Forelimb muscle (tissue), 1 donor: ENCODE measurements at places on chromosomes 5 and 9. TPM values are rescaled to one million over a fixed set of nuclear protein-coding genes. Genes with fewer than 3 reads are reported as not detected.

The HTR4 gene
- polyA plus RNA-seq = not detected

The ZFP2 gene
- polyA plus RNA-seq = 2.8 TPM

DNA sequence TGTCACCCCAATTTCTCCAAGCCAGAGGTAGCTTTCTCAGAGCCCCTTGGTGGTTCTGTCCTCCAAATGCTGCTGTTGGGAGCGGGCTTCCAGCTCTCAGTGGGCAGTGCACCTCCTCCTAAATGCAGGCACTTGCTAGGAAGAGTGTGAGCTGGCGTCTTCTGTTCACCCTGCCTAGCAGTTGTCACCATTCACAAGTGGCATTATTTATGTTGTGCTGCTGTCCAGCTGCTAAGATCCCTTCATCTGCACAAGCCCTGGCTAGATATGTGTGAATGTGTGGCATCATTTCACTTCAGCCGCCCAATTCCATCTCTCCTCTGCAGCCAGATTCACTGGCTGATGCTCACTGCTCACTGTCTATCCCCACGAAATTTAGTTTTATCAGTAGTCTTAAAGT lies 43.7 kb downstream of the SLC36A1 start:
- no peak for DNase-seq

The P4HA2 gene
- 57.8 TPM for polyA plus RNA-seq

GRCh38 chr5:53946405-53947100 lies 363.8 kb downstream of the ARL15 start:
- no peak for DNase-seq

DNA sequence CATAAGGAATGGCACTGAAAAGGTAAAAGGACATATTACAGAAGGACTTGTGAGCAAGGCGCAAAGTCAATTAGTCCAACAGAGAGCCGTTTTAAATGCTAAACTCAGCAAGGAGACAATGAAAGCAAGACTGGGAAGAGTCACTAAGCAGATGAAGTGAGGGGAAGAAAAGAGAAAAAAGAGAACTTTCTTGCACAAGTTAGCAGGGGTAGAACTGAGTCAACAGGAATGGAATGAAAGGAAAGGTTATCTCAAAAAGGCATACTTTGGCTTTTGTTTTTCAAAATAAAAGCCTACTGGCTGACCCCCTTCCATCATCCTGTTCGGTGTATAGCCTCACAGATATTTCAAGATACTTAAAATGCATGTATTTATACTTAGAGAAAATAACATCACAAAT lies 75.0 kb downstream of the NR6A1 start:
- DNase-seq = no peak

DNA sequence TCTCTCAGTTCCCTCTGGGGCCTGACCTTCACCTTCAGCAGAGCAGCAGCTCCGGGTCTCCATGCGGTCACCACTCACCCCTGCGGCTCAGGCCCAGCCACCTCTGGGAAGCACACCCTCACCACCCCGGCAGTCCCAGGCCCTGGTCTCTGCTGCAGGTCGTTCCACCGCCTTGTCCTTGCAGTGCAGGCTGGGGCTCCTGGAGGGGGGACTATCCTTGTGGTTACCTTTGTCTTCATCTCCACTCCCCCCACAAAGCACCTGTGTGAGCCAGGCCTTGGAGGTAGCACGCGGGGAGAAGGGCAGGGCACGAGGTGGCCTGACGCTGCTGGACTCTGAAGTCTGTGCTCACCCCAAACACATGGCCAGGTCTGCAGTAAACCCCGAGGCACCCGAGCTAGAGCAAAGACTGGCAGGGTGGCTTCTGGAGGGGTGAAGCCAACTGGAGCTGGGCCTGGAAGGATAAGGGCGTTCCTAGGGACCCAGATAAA lies 33.2 kb upstream of the RXRA start:
- DNase-seq = no peak

The PTPRD gene
- polyA plus RNA-seq = 55.8 TPM

The ST6GALNAC4 gene
- polyA plus RNA-seq = 48.9 TPM

GRCh38 chr5:122175852-122176251 lies 46.5 kb downstream of the ZNF474 start:
- DNase-seq = no peak

DNA sequence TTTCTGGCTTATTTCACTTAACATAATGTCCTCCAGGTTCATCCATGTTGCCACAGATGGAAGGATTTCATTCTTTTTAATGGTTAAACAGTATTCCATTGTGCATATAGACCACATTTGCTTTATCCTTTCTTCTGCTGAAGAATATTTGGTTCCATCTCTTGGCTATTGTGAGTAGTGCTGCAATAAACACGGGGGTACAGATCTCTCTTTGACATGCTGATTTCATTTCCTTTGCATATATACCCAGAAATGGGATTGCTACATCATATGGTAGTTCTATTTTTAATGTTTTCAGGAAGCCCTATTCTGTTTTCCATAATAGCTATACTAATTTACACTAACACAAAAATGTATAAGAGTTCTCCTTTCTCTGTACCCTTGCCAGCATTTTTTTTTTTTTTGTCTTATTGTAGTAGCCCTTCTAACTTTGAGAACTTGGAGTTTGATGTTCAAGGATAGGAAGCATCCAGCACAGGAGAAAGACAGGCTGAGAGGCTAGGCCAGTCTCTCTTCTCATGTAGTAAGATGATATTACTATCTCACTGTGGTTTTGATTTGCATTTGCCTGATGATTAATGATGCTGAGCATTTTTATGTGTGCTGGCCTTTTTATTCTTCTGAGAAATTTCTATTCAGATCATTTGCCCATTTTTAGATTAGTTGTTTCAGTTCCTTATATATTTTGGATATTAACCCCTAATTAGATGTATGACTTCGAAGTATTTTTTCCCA lies 592.2 kb upstream of the ZNF608 start:
- no peak for DNase-seq

DNA sequence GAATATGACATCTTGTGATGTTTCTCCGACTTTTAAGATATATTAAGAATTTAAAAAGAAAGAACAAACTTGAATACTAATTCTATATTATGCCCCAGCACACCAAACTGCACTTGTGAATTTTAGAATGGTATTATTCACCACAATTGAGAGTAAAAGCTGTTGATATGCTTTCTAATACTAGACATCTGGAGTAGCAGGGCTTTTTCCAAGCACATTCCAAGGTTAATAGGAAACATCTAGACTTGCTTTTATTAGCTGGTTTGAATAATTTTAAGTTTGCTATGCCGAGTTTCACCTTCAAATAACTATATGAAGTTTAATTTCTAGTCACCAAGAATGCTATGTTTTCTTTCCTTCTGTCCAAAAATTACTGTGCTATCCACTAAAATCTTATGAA lies 13.5 kb downstream of the NREP start:
- no peak for DNase-seq

DNA sequence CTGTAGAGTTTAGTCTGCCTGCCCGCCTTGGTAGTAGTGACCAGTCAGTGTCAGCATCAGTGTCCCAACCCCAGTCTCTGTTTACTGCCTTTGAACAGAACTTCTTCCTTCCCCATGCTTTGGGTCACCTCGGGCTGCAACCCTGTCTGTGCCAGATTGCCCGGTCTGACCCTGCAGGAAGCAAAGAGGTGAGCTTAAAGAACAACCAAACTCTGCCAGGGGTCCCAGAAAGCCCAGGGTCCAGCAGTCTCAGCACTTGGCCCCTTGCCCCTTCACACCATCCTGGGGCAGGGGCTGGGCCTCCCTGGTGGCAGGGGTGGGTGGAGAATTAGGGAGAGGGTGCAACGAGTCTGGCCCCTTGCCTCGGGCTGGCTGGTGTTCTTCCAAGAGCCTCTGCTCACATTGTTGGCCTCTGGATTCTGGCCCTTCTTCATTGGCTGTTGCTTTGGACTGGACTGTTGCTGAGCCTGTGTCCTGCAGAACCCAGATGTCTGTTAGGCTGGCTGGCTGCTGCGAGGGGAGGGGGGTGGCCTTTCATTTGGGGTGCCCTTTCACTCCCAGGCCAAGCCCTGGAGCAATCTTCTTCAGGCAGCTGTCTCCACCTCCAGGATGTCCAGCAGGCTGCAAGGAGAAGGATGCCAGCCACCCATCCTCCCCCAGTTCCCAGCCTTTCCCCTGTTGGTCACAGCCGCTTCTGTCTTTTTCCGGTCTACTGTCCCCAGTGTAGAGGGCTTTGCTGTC lies 51.2 kb downstream of the SAR1B start:
- DNase-seq = no peak

The ZNF367 gene
- polyA plus RNA-seq = 5.2 TPM

DNA sequence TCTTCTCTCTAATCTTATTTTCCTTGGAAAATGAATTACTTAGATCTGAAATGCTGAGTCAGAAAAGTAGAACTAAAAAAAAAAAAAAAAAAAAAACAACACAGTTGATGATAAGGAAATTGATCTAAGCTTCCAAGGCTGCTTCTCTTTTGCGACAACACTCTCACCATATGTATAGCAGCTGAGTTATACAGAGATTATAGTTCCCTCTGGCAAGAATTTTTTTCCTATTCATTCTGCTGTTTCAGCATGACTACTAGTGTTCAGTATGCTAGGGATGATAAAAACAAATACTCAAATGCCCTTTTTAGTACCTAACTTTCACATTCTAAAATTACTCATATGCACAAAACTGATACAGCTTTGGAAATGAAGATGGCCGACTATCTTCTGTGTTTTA lies 267.3 kb downstream of the MLLT3 start:
- no peak for DNase-seq

GRCh38 chr5:122263352-122264030 lies 48.5 kb upstream of the SNCAIP start:
- no peak for DNase-seq

- no peak for DNase-seq
Measured at GRCh38 chr9:135790850-135791249, 88.9 kb downstream of the KCNT1 start.

DNA sequence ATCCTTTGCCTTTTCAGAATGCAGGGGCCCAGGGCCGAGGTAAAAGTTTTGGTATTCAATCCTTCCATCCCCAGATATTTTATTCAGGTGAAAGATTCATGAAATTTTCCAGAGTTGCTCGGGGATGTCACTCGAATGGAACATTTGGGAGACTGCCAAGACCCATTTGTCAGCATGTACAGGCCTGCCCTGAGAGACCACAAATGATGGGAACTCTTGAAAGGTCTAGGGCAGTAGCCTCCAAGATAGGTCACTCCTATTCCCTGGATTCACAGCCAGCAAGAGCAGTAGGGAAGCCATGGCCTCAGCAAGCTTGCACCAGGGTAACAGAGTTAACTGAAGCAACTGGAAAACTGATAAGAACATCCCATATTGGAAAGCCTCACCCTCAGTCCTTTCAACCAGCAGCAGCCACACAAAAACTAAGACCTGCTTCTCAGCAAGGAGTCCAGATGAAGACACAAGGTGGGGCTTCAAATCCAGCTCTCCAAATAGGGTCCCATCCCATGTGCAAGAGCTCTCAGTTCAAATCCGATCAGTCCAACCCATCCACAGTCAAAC lies 12.5 kb downstream of the CARD6 start:
- DNase-seq = no peak

DNA sequence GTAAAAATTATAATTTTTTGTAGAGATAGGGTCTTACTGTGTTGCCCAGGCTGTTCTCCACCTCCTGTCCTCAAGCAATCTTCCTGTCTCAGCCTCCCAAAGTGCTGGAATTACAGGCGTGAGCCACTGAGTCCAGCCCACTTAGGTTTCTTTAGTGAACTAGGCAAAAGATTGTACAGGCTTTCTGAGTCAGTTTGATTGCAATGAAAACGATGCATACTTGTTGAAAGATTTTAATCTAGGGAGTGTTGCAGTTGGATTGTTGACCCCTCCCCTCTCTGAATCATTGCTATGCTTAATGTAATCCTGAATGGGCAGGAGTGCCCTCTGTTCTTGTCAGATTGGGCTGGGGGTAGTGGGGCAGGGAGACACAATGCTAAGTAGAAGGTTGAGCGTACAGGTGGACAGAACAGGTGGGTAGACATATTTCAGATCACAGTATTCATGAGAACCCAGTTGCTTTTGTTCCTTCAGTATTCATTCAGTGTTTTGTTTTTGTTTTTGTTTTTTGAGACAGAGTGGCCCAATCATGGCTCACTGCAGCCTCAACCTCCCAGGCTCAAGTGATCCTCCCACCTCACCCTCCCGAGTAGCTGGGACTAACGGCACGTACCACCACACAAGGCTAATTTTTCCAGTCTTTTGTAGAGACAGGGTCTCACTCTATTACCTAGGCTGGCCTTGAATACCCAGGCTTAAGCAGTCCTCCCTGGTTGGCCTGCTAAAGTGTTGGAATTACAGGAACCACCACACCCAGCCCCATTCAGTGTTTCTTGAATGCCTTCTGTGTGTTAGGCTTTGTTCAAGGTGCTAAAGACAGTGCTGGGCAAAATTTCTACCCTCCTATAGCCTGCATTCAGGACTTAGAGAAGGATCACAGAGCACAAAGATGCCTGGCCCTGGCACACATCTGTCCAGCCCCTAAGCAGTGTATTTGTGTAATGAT lies 70.1 kb downstream of the KIAA1958 start:
- no peak for DNase-seq
